GM03348 (cell line): ENCODE measurements at places on chromosomes 13 and 19.

DNA sequence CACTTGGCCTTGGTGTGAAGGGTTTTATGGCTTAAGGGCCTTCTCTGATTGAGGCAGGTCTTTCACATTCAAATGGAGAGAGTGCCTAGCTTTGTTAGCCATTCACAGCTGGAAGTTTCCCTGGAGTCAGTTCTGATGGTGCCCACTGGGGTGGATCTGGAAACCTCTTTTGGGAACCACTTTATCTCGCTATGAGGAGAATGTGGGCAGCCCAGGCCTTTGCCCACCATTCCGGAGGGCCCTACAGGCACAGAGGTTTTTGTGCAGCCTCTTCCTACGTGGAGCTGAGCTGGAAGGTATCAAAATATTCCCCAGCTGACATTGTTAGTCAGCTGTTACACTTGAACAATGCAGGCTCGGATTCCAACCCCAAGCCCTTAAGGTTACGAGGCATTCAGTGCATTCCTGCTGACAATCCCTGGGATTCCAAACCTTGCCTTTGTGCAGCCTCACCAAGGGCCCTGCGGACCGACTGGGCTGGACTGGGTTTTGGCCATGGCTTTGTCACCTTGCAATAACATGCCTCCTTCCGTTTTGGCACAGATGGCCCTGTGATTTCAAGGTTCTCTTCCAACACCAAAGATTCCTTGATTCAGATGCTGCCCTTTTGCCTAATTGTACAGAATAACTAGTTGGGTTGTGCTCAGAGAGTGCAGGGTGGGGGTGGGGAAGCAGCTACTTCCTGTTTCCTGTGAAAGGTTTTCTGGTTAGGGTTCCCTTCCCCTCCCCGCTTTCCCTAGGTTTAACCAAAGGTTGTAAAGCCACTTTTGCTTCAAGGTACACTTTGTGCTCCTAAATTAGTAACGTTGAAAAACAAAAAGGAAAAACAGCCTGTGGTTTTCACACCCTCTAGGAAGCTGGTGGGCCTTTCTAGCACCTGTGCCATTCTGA is 27.0 kb downstream of the SAE1 start:
- peak; percentile 44 for DNase-seq

DNA sequence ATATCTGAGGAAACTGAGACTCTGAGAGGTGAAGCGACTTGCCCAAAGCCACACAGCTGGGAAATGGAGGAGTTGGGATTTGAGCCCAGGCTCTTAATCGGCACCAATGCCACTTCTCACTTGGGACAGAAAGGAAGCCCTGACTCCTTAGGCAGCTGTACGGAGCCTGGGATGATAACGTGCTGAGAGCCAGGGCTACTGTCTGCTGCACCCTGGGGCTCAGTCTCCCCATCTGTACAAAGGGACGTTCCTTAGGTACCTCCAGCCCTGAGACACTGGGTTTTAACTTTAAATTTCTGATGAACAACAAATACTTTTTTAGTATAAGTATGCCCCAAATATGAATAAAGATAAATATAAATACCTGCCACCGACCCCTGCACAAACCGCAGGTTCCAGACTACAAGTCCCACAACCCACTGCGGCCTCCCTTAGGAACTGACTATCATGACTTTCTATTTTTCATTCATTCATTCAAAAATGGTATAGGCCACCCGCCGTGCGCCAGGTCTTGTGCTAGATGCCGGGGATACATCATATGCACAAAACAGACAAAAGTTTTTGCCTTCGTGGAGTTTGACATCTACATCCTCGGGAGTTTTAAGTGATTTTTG is 776 bp upstream of the NCLN start:
- DNase-seq = peak; percentile 68

DNA sequence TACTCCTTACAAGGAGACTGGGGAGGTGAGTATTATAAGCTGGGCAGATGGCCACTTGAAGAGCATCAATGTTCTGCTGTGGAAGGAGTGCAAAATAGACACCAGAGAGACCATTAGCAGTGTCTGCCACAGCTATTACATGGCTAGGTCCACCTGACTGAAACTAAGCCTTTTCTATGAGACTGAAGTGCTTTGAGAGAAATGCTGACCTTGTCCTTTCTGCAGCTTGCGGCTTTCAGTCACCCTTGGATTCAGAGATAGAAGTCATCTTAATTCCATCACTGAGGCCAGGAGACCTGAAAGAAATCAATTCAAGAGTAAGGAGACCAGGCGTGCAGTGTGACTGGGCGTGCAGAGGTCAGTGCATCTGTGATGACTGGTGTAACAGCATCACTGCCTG is 1.3 kb upstream of the ZFP28 start:
- DNase-seq = no peak

DNA sequence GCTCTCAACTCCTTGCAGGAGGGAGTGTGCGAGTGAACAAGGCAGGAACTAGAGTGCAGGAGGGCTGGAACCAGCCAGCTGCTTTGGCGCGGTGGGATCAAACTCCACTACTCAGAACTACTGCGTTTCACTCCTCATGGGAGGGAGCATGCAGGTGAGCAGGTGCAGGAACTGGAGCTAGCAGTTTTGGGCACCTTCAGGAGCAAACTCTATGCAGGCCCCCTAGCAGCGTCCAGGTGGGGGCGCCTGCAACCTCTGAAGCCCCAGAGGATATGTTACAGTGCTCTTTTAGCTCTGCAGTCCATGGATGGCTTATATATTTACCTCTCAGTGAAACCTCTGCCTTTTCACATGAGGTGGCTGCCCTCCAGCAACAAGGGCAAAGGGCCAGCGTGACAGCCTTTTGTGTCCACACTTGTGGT is 1303.4 kb downstream of the PCDH9 start:
- no peak for DNase-seq

DNA sequence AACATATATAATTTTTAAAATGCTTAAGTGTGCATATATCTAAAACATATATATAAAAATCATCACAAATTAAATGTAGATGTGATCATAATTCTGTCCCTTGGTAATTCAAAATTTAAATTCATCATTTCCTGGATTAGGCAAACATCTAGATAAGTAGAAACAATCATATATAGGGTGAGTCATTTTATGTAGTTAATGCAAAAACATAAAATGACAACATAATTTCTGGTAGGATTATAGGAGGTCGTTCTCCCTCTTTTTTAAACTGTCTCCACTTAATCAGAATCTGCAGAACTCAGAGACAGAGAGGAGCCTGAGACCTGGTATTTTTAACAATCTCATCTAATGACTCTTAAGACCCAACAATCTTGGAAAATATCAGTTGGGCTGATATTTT is 333.4 kb downstream of the KCTD12 start:
- DNase-seq = no peak

DNA sequence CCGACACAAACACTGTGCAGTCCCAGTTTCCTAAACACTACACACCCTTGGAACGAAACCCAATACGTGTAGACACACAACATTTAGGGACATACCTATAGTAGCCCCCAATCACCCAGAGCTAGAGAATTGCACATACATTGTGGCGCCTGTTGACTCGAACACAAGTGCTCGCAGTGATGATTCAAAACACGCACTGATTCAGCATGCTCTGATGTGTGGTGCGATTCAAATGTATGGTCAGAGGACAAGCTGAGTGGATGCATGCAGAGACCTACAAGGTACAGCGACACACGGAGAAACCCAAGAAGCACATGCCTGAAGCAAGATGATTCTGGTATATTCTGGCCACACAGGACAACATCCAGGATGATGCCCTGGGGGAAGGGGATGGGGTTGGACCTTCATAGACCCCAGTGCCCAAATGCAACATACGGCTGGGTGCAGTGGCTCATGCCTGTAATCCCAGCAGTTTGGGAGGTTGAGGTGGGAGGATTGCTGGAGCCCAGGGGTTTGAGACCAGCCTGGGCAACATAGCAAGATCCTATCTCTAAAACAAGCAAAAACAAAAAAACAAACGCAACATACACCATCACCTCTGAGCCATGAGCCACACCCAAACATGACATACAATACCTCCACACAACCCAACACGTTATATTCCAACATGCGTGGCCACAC is 997 bp upstream of the KCNN4 start:
- DNase-seq = no peak

GRCh38 chr19:52331757-52332156 is 4.3 kb upstream of the ZNF610 start:
- DNase-seq = no peak

- no peak for DNase-seq
These were observed 1733.7 kb upstream of the PCDH20 start for GRCh38 chr13:63149375-63149774.

- no peak for DNase-seq
These were observed 48.5 kb downstream of the GAS6 start for GRCh38 chr13:113815151-113816058.

- DNase-seq = no peak
These were observed 16.0 kb downstream of the DPRX start for GRCh38 chr19:53647792-53648191.

DNA sequence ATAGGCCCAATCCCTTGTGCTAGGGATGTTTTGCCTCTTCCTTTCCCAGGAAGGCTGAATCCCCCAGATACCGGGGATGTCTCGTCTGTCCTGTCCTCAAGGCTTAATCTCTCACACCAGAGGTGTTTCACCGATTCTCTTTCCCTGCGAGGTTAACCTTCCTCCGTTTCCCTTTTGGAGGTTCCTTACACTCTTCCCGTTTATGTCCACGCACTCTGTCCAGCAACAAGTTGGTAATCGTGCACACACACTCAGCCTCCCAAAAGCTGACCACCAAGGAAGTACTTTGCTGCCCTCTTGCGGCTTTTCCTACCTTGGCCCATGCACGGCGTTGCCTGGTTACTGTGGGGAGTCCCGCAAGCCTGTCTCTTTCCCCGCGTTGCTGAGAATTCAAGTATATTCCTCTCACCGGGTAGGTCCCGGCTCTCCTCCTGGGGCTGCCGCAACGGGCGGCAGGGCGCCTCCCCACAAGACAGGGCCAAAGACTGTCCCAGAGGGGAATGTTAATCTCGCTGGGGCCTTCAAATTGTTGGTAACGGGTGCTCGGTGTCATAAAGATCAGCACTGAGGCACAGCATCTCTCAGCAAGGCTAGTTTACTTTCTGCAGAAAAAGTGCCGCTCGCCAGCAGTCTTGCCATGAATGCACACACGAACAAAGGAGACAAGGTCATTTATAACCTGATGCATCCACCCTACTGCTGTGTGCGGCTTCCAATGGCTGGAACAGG is 36.7 kb upstream of the CD177 start:
- peak; percentile 57 for DNase-seq

- DNase-seq = no peak
These were observed 22.2 kb downstream of the SMARCA4 start for GRCh38 chr19:10983026-10983425.

DNA sequence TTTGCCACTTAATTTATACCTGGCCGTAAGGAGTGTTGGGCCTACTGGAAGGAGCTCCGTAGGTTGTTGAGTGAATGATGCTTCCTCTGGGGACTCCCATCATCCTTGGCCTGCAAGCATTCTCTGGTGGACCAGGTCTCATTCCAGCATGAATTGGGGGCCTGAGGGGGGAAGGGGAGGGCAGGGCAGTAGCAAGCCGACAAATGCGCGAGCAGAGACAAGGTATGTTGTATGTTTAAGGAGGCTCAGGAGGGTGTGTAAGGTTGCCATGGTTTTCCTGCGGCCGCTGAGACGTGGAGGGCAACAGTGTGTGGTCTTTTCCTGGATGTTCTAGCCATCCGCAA is 749 bp downstream of the ZNF264 start:
- peak; percentile 27 for DNase-seq

- DNase-seq = no peak
These were observed at the start of gene TINCR for GRCh38 chr19:5567360-5567969. TINCR (minus strand) TSS chr19:5567953.

DNA sequence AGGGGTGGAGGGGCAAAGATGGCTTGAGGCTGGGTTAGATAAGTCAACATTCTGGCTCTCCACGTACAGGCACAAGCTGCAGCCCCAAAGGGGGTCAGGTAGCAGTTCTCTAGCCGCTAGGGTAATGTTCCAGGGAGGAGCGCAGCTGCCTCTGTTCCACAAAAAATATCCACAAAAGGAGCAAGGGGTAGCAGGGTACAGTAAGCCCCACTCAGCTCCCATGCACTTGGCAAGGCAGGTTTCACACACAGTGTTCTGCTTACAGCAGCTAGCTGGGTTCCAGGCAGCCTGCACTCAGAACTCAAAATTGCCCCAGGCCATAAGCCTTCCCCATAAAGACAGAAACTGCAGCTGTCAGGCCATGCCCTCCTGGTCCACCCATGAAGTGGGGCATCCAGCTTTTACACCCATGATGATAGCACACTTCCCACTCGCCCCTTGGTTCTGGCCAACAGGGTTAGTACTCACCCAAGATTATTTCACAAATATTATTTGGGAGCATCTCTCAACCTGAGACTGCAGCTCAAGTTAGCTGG is 130.0 kb downstream of the CYSLTR2 start:
- no peak for DNase-seq

GRCh38 chr19:38383743-38384142 is 4.1 kb downstream of the GGN start:
- DNase-seq = no peak

GRCh38 chr19:41548954-41549688 is 26.8 kb upstream of the CEACAM21 start:
- DNase-seq = no peak

- no peak for DNase-seq
These were observed 42.5 kb downstream of the DNM2 start for GRCh38 chr19:10760273-10760944.

- DNase-seq = no peak
These were observed 1.7 kb upstream of the MTMR6 start for GRCh38 chr13:25288966-25289365.

DNA sequence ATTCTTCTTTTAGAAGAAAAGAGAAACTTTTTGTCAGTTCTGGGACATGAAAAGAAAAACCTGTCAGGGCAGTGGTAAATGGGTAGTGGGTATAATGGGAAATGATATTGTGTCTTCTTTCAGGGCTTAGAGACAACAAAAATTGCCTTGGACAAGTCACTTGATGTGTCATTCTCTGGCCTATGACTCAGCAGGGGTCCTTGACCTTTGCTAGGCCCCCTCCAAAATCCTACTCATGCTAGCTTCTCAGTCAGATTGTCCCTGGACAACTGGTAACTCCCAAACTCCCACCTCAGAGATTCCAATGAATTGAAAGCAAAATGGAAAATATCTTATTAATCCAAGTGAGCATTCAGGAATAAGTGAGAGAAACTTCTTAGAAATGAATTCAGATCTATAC is 258.8 kb upstream of the SPRY2 start:
- DNase-seq = no peak

- DNase-seq = no peak
These were observed 36.5 kb upstream of the TSHZ3 start for GRCh38 chr19:31385744-31386143.

DNA sequence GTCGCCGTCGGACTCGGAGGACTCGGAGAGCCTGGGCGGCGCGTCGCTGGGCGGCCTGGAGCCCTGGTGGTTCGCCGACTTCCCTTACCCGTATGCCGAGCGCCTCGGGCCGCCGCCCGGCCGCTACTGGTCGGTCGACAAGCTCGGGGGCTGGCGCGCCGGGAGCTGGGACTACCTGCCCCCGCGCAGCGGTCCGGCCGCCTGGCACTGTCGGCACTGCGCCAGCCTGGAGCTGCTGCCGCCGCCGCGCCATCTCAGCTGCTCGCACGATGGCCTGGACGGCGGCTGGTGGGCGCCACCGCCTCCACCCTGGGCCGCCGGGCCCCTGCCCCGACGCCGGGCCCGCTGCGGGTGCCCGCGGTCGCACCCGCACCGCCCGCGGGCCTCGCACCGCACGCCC is 2.5 kb upstream of the GRWD1 start:
- DNase-seq = peak; percentile 35
